ENCODE measurements at places on chromosomes 5 and 9.

GRCh38 chr5:125149527-125149926 lies 403.1 kb upstream of the ZNF608 start:
- no peak for DNase-seq

DNA sequence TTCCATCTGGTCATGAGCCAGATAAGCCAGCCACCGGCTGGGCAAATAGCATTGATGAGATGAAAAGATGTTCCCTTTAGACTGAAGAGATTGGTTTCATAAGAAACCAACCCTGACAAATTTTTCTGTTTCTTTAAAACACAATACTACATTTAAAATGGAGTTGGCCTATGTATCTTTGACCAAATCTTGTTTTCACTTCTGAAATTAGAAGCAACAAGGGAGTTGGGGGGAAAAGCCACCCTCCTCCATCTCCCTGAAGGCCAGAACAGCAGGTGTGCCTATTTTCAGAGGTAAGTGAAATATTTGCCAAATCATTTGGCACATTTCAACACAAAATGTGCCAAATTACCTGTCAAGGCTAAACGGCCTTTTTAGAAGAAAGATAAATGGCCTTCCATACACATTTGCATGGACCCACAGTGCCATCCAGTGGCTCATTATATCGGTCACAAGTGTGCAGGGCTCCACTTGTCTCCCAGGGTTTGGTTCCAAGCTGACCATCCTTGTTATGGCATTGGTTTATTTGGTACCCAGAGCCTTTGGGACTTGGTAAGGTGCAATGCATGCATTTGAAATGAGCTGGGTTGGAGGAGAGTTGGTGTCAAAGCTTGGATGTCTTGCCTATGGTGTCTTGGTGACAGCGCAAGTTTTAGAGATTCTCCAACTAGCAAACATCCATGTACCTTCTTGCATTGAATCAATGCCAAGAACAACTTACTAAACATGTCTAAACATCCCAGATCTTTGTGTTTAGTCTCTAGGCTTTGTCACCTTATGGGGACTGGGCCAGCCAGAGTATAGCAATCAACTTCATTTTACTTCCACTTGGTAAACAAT lies 372.0 kb upstream of the KIF2A start:
- DNase-seq = peak; percentile 88

DNA sequence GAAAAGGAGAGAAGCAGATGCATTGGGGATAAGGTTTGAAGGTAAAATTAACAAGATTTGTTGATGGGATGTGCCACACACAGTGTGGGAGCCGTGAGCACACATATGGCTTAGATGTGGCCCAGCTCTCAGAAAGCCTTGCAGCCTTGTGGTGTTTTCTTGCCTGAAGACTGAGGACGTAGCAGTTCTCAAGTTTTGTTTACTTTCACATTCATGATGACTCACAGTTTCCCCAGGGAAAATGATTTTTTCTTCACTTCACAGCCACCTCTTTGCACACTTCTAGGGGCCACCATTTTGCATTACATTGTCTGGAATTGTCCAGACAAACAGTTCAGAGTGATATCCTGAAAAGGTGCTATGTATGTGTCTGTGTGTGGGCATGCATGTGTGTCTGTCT lies 126.2 kb downstream of the BASP1 start:
- DNase-seq = peak; percentile 89

- DNase-seq = peak; percentile 82
Observed at GRCh38 chr9:109520475-109521132, 22.5 kb upstream of the PTPN3 start.

All from MCF 10A (cell line).